CD4-positive, alpha-beta T cell treated with Interleukin-4 for 1 hour (primary cell): ENCODE measurements at places on chromosomes 16 and 17.

GRCh38 chr17:82642022-82642421 lies 6.2 kb downstream of the WDR45B start:
- no peak for DNase-seq

DNA sequence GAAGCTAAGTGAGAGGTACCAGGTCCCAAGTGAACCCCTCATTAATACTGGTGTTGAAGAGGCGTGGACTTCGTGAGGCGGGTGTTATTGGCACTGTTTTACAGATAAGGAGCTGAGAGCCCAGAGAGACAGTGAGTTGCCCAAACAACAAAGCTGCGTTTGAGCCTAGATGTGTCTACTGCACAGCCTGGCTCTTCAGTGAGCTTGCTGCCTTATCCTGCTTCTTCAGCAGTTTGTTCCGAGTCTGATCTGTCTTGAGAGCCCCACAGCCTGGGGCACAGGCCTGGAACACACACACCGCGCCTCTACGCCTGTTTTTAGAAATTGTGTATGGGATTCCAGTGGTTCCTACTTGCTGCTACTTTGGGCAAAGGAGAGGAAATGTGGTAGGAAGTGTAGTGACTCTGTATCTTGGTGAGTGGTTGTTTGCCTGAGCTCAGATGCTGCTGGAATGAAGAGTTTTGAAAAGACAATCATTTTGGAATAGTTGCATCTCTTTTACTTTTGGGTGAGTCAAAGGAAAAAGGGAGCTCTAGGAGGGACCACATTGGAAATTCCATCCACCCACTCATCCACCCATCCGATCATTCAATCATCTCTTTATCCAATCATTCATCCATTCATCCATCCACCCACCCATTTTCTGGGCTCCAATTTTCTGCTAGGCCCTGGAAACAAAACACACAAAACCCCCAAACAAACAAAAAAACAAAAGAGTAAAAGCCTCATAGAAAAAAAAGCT lies 22.3 kb upstream of the PLCG2 start:
- DNase-seq = no peak

- DNase-seq = no peak
Observed at GRCh38 chr16:83472776-83473501, 334.8 kb upstream of the HSBP1 start.

DNA sequence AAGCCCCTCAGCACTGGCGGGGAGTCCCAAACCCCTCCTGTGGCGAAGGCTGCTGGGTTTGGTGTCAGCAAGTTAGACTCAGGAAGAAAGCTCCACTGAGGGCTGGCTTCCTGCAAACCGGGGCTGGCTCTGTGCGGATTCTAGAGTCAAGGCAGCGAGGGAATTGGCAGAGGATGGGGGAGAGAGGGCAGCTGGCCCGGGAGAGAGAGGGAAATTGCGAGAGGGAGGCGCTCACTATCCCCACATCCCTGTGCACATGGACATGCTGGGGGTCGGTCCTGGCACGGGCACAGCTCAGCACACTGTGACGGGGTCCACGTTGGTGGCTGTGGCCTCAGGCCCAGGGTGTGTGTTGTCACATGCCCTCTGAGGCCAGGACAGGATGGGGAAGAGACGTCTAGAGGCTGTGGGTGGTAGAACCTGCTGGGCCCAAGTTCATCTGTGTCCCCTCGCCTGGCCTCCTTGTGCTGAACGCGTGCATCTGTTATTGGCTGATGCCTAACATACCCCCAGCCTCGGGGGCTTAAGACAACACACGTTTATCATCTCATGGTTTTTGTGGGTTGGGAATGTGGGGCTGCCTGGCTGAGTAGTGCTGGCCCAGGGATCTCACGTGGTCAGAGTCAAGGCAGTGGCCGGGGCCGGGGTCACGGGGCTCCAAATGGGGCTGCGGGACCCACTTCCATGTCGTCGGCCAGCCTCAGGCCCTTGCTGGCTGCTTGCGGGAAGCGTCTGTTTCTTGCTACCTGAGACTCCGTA lies 16.7 kb upstream of the JPH3 start:
- DNase-seq = no peak

DNA sequence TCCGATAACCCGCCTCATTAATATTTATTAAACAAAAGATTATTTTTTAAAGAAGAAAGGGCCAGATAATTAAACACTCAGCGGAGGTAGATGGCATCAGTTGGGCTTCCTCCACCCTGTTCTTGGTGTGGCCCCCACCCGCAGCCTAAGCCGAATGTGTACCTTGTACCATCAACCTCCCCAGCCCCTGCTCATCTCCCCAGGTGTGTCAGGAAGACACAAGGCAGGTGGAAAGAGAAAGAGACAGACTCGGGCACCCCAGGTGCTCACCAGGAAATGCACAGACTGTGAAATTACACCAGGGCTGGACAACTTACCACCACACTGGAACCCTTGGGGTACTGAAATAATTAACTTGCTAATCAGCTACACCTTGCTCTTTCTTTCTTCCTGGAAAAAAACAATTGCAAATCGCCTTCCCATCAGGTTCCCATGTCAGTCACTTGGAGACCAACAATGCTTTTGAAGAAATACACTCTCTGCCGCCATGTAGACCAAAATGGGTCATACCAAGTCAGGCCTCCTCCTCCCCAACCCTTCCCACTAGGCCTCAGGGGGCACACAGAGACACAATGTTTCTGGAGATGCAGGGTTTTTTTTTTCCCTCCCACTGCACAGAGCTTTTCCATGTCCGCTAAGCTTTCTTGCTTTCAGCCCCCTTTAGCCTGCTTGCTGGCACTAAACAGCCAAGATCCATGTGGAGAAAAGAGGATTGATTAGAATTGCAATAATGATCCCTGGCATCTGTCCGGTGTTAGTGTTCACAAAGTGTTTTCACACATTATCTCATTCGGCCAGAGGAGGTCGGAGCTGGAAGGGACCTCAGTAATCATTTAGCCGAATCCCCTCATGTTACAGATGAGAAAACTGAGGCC lies 8.6 kb upstream of the LHX1 start:
- no peak for DNase-seq

GRCh38 chr17:53749178-53749577 lies 73.5 kb upstream of the KIF2B start:
- no peak for DNase-seq

DNA sequence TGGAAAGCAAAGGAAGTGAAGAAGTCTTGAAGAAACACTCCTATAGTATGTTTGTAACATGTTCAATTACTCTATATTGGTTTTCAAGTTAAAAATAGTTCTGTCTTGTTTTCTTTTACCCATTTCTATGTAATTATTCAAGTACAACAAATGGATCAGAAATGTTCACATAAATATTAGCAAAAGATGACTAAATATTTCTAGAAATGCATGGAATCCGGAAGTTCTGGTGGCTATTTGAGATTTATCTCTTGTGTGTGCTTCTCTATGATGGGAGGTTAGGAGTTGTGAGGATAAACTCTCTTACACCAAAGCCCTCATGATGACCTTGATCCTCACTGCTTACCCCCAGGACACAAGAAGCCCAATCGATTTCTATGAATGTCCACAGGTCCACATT lies 237.5 kb downstream of the CDH8 start:
- DNase-seq = no peak

GRCh38 chr17:35189291-35189690 lies 4.9 kb downstream of the SLC35G3 start:
- DNase-seq = no peak

GRCh38 chr17:41786227-41787020 lies at the start of gene JUP:
TSS of gene JUP (minus strand) at chr17:41786711. CDS start at chr17:41771854, 14,857 bp downstream.
- peak; percentile 98 for DNase-seq

DNA sequence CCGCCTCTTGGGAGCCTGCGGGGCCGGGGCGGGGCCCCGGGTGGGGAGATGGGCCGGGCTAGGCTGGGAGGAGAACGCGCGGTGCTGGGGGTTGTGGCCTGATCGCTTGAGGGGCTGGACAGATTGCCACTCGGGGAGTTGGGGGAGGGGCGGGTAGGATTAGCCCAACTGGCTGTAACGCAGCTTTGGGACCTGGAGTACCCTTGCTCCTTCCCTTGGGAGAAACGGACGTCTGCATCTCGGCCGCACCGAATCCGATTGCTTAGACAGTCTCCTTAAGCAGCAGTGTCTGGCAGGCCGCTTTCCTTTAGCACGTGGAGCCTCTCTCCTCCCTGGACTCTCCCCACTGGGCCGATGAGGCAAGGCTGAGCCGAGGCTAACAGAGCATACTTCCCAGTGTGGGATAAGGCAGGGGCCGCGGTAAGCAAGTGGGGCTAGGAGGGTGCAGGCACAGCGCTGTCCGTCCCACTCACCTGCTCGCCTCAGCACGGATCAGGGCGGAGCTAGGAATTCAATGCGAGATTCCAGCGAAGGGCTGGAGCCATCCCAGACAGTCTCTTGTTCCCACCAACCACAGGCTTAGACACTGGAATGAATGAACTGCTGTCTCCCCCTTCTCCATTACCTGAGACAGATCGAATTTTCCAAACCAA lies 540 bp upstream of the ACLY start:
- no peak for DNase-seq

DNA sequence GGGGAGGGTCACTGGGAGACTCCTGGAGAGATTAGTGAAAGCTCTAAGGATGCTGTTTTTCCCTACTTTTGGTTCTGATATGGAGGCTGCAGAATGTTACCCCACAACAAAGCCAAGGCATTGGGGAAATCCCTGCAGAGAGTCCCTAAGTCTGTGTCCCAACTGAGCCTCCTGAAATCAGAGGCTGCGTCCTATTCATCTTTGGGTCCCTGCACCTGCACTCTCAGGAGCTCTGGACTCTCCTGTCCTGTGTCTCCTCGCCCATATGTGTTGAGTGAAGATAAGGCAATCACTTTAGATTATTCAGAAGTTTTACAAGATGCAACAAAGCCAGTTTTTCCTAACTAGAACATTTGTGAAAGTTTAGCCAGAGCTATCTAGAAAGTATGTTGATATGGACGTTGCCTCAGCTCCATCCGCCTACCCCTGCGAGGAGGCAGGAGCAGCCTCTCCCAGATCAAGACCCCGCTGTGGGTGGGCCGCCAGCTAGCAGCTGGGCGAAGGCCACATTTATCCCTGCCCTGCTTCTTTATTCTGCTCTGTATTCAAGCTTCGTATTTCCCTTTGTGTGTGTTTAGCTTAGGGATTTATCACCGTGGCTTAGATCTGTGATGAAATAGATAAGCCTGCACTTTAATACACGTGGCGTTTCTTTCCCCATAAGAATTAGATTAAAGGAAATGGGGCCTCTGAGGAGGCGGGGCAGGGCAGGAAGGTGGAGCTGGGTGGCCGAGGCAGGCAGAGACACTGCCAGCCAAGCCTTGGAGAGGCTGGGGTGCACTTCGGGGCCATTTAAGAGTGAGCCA lies 37.4 kb downstream of the SHISA6 start:
- no peak for DNase-seq

- DNase-seq = no peak
Observed at GRCh38 chr17:69485901-69486643, 71.6 kb downstream of the MAP2K6 start.

- no peak for DNase-seq
Observed at GRCh38 chr16:17511340-17511739, 40.6 kb upstream of the XYLT1 start.

GRCh38 chr17:4537451-4538235 lies 17.5 kb downstream of the MYBBP1A start:
- no peak for DNase-seq

- no peak for DNase-seq
Observed at GRCh38 chr16:4067262-4068001, 48.8 kb downstream of the ADCY9 start.
